ENCODE measurements at places on chromosomes 7 and 10.

DNA sequence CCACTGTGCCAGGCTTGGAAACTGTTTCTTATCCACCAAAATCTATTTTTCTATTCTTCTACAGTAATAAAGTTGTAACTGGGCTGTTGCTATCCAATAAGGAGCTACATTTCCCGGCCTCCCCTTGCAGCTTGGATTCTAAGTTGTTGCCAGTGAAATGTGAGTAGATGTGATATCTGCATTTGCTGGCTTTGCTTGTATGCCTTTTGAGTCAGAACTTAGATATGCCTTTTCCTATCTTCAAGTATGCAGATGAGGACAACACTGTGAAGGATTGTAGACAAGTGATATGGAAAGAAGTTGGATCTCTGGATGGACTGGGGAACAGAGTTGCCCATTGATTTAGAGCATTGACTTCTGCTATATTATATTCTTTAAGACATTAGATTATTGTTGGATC is 236.9 kb downstream of the REEP3 start:
- peak; percentile 40 for DNase-seq

- DNase-seq, result peak; percentile 83
These were observed 167.9 kb downstream of the NEURL1 start for GRCh38 chr10:103661198-103661950.

- DNase-seq, result no peak
These were observed 118.7 kb downstream of the C10orf105 start for GRCh38 chr10:71600849-71601248.

GRCh38 chr10:48745662-48746245 is 61.1 kb downstream of the WDFY4 start:
- no peak for DNase-seq

- DNase-seq, result no peak
These were observed 437.0 kb upstream of the MGMT start for GRCh38 chr10:129029851-129030602.

DNA sequence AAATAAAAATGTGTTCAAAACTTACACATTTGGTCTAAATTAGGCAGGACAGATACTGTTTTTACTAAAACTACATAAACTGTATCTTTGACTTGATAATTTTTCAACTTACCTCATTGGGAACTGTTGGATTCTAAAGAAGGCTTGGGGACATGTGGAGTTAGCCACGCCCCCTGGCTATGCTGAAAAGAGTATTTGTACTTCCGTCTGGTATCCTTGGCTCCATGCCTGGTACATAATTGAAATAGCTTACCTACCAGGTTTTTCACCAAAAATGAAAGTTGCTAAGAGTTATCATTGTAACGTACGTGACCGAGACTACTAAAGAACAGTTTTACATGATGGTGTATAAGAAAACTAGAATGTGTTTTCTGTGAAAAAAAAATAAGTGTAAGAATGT is 604.8 kb upstream of the IGFBP3 start:
- no peak for DNase-seq

DNA sequence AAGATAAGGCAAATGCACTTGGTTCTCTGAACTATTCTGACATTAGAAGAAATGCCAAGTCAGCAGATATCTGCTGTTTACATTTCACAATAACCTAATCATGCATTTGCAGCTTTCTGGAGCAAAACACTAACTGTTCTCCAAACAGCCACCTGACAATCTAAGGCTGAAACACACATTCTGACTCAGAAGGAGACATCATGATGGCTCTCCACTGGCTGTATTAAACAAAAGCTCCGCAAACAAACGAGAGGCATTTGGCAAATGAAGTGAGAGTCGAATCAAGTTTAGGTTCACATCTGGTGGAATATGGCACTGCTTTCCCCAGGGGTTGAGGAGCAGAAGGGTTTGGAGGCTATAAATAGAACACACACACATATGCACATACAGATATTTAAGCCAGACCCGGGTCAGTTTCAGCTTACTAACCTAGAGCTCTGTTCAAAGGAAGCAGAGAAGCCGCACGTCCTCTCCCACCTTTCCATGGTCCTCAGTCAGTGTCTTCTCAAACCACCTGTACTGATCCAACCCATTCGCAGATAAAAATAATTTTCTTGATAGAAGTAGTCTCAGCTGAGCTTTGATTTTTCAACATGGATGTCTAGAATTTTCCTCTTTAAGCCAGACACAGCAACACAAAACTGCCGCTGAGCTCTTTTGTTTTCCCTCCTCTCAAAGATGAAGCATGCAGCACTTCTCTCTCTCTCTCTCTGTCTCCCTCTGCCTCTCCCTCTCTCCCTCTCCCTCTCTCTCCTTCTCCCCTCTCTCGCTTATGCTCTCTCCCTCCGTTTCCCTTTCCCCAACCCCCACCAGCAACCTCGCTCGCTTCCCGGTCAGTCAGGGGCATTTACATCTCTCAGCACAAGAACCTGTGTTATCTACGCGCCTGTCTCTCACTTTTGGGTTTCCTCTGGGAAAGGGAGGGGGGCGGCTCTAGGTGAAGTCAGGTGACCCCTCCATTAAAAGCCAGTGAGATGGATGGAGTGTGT is 682.8 kb downstream of the MAGI2 start:
- no peak for DNase-seq

GRCh38 chr10:71638064-71638821 is 81.3 kb downstream of the C10orf105 start:
- DNase-seq, result no peak

DNA sequence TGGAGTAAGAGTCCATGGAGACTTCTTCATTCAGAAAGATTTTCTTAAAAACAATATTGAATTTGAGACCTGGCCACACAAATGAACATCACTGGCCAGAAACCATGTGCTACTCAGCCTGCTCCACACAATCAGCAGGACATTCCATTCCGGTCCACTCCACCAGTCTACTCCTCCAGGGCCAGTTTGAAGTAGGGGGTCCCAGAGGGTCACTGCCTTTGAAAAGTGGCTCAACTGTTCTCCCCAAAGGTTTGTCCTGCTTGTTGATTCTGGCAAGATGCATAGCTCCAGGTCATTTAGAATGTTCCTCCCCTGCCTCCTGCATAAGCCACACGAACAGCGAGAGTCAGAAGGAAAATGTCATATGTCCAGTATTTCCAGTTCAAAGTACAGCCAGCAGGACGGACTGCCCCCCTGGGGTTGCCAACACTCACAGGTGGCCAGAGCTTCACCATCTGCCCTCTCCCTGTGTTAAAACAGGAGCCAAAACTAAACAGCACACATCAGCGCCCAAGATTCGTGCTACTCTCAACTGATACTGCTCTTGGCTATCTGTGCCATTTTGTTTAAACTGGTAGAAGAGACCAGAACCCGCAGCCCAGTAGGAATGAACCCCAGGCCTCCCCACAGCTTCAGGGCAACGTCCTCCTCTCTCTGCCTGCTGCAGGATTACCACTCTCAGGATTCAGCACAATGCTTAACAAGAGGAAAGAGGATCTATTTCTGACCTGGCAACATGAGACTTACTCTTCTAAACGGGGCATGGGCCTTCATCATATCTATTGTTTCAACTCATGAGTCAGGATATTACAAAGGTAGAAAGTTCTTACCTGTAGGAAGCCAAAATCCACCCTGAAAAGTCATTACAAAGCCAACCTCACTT is 11.3 kb downstream of the GRB10 start:
- no peak for DNase-seq

DNA sequence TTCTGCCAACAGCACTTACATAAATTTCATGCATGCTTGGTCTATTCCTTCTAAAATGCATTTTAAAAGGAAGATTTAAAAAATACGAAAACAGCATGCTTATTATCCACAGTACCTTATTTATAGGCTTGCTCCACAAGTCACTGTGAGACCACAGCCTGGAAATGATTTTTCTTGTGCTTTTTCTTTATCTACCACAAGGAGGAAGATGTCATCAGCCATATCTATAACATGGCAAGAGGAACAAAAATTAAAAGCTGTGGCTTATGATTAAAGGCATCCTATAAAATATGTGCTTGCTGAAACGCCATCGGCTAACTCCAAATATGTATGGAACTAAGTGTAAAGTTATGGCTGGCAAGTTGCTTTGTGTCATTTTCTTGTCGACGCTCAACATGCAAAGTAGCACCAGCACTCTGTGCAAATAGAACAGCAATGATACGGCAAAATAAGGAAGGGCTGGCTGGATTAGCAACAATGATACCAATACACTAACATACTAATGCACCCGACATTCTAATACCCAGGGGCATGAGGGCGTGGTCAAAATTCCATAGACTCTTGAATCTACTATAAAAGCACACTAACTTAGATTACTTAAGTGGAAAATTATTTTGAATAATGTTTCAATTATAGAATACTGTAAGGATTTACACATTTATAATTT is 41.2 kb upstream of the AKR1E2 start:
- DNase-seq, result no peak

- no peak for DNase-seq
These were observed 58.9 kb upstream of the SEMA3C start for GRCh38 chr7:80977751-80978150.

DNA sequence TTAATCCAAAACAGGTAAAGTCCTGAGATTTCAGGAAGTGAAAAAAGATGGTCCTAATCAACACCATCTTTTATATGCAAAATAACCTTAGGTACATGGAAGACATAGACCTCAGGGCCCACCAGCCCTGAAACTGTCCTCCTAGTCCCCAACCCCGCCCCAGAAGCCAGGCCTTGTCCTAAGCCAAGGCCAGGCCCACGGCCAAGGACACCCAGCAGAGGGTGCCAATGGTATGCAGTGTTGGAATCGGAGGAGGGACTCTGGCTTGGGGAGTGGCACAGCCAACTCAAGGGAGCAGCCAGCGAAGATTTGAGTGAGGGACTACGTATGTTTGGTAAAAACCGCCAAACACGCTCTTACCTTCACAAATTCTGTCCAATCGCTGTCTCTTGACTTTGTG is 96.7 kb downstream of the ZRANB1 start:
- no peak for DNase-seq

GRCh38 chr7:15503603-15504290 is 58.1 kb downstream of the AGMO start:
- no peak for DNase-seq

Data from AG04449 (cell line).